ENCODE measurements at places on chromosomes 2 and 18. TPM values are rescaled to one million over a fixed set of nuclear protein-coding genes. Genes with fewer than 3 reads are reported as not detected.

GTF2A1L gene
- polyA plus RNA-seq = 0.82 TPM

CCDC148 gene
- polyA plus RNA-seq = 0.24 TPM

ST8SIA5 gene
- polyA plus RNA-seq = 5.2 TPM

CFC1 gene
- not detected for polyA plus RNA-seq

TRIM43 gene
- not detected for polyA plus RNA-seq

SERPINB11 gene
- polyA plus RNA-seq = not detected

UGT1A5 gene
- not detected for polyA plus RNA-seq

UGT1A3 gene
- not detected for polyA plus RNA-seq

SAG gene
- polyA plus RNA-seq = not detected
